ENCODE measurements at places on chromosomes 2 and 18.

DNA sequence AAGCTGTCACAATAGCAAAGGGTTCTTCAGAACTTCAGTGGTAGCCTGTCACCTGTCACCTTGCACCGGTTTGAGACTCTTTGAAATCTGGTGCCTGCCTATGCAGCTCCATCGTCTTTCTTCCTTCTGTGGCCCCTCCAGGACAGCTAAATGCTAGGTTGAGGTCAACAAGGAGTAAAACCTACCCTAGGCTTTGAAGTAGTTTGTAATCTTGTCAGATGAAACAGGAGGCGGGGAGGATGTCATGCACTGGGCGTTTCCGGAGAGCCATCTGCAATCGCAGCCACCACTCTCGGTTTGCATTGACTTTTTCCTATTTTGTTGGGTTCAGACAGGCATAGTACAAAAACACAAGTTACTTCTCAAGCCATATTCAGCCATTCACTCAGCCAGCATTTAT lies 116.7 kb downstream of the LPIN1 start:
- DNase-seq: no peak

GRCh38 chr2:216345846-216346245 lies 26.4 kb downstream of the MARCHF4 start:
- no peak for DNase-seq

GRCh38 chr2:55115761-55116597 lies 65.7 kb upstream of the RTN4 start:
- DNase-seq: no peak

GRCh38 chr2:45028276-45028675 lies 19.0 kb upstream of the SIX2 start:
- DNase-seq: no peak

- DNase-seq: no peak
Observed at GRCh38 chr18:32469691-32470459, 807 bp downstream of the GAREM1 start.

- no peak for DNase-seq
Observed at GRCh38 chr18:72233106-72233505, 311.0 kb downstream of the CBLN2 start.

DNA sequence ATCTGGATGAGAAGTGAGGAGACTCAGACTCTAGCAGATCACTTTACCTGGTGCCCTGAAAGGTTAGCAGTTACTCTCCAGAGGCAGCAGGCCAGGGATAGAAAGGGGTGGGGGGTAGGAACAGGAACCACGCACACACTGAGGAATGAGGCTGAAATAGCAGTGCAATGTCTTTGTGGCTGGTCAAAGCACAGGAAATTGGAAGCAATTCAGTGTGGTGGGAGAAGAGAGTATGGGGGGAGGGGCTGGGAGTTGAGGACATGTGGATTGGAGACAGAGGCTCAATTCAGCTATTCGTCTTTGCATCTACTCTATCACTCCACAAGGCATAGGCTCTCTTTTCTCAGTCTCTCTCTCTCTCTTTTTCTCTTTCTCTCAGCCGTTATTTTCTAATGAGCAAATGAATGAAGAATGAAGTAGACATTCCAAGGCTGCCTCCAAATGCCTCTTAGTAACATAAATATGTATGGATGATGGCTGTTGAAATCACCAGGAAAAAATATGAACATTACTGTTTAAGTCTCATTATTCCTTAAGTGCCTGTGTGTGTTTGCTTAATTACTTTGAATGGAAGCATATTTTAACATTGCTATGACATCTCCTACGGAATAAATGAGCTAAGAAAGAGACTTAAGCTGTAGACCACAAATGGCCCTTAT lies 979.4 kb downstream of the TSN start:
- DNase-seq: no peak

- peak; percentile 7 for DNase-seq
Observed at GRCh38 chr2:184444217-184444616, 154.1 kb upstream of the ZNF804A start.

GRCh38 chr2:219293736-219294231 lies 14.6 kb downstream of the DNAJB2 start:
- DNase-seq: no peak

DNA sequence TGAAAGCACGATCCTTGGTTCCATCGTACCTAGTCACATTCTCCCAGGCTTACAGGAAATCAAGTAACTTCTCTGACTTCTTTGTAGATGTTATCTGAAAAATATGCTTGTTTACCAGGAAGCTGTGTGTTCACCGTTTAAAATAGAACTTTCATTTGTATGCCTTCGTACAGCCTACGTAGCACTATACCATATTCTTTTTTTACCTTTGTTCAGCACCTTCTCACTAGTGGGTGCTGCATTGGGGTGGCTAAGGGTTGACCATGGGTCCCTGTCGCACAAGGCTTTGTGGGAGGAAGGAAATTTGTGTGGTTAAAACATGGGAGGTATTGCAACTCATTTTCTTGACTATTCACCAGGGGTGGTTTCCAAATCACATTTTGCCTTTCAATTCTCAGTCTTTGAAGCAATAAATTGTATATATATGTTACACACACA lies 16.6 kb downstream of the MALT1 start:
- no peak for DNase-seq

DNA sequence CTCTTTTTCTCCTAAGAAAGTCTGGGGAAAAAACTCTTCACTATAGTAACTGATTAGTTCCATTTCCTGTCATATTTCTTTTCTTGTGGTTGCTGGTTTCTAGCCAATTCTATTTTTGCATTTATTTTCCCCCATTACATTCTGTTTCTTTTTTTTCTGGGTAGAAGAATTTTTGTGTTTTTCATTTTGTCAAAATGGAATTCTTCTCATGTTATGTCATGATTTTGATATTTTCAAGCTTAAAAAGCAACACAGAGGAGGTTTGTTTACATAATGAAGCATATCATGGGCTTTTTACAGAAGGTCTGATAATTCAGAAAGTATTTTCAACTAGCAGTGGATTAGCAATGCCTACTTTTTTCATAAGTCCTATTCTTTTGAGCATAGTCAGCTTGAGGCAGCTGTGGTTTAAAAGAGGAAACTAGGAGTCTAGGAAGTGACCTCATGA lies 102.0 kb downstream of the MAP2 start:
- no peak for DNase-seq

GRCh38 chr2:234881413-234882241 lies 70.2 kb upstream of the SH3BP4 start:
- no peak for DNase-seq

DNA sequence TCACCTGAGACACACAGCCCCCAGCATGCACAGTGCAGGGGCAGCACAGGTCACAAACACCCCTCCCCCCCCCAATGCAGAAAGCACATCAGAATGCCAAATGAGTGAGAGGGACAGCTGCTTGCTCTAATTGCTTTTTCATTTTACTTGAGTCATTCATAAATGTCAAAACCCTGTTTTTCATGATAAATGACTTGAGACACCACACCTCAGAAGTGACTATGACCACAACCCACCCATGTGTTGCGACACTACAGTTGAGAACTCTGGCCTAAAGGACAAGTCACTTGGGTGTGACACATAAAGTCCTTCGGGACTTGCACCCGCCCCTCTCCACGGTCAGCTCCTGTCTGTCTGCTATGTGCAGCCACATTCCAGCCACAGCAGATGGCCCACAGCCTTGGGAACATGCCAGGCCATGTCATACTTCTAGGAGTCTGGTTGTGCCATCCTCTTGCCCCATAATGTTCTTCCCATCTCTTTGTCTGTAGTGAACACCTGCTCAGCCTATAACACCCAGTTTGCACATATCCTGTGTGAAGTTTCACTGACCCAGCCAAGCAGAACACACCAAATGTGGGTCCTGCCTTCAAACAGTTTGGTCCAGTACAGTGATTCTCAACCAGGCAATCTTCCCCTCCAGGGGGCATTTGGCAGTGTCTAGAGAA lies 30.2 kb upstream of the RIOK3 start:
- DNase-seq: no peak

GRCh38 chr18:62809900-62810299 lies 94.6 kb downstream of the PHLPP1 start:
- no peak for DNase-seq
